PC-9 (cell line): ENCODE measurements at places on chromosomes 2 and 18. TPM values are rescaled to one million over a fixed set of nuclear protein-coding genes. Genes with fewer than 3 reads are reported as not detected.

DNA sequence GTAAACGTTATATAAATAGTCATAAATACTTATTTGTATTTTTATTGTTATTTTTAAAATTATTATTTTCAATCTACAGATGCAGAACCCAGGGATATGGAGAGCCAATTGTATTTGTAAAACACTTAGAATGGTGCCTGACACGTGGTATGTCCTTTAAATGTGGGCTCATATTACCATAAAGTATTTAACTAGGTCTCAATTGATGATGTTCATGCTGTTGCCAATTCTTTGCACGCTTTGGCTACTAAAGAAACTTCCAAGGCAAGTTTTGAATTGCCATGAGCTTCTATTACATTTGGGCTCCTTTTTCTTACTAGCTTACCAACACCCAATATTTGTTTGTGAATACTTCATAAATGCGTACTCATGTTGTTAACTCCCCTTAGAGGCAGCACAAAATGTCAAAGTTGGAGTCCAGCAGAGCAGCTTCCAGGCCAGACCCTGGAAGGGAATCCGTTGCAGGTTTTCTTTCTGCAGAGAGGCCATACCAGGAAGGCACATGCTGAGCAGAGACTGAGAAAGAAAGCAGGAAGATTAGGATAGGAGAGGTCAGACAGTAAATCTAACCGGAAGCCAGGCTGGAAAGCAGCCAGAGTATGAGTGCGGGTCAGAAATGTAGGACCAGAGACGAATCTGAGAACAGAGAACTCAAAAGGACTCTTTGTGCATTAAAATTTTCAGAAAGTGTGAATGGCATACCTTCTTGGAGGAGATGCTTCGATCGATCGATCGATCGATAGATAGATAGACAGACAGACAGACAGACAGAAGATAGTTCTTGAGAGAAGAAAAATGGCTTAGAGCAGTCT, 4.2 kb upstream of the NOSTRIN start:
- no peak overlapping the region for H3K4me3 ChIP-seq
- H3K27ac ChIP-seq = no peak overlapping the region
- no peaks in the 10 kb centered on the region for H3K27me3 ChIP-seq
- no peaks in the 10 kb centered on the region; the same call in 1 of the 2 replicates for H3K4me1 ChIP-seq

DNA sequence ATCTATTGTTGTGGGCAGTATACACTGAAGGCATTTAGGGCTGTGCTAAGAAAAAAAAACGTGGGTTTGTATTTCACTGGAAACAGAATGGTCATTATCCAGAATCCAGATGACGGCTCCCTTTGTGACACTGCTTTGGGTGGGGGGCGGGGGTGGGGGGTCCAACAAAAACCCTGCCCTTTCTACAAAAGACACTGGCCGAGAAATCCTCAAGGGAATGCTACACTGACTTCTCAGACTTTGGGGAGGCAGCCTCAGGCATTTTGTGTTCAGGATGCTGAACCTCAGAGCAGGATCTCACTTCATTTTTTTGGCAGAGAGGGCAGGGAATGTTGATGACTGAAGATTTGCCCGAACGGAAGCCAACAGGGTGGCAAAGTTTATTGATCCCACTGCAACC, 417.1 kb downstream of the HRH4 start:
- no peak overlapping the region for H3K4me3 ChIP-seq
- H3K27ac ChIP-seq = no peak overlapping the region
- no peaks in the 10 kb centered on the region for H3K36me3 ChIP-seq
- no peaks in the 10 kb centered on the region for H3K4me1 ChIP-seq
- DNase-seq = no peak

- H3K4me3 ChIP-seq = no peak overlapping the region
- no peaks in the 10 kb centered on the region for H3K36me3 ChIP-seq
- DNase-seq = no peak
Observed at GRCh38 chr2:237327175-237327950, 86.6 kb downstream of the COL6A3 start.

GRCh38 chr2:192146069-192147015, 48.4 kb downstream of the TMEFF2 start:
- no peak overlapping the region for H3K27ac ChIP-seq
- peak; percentile 43 for DNase-seq
- no peaks in the 10 kb centered on the region for H3K27me3 ChIP-seq

GRCh38 chr2:27583390-27583915, 611 bp downstream of the ZNF512 start:
- H3K4me1 ChIP-seq = peaks cover 20% of the 10 kb centered on the region
- DNase-seq = no peak
- no peaks in the 10 kb centered on the region for H3K27me3 ChIP-seq
- 0 out of 2 replicates have a peak, but pooled peaks cover 9% of the 10 kb centered on the region for H3K36me3 ChIP-seq
- peak overlapping the region; percentile 93 for H3K4me3 ChIP-seq

DNA sequence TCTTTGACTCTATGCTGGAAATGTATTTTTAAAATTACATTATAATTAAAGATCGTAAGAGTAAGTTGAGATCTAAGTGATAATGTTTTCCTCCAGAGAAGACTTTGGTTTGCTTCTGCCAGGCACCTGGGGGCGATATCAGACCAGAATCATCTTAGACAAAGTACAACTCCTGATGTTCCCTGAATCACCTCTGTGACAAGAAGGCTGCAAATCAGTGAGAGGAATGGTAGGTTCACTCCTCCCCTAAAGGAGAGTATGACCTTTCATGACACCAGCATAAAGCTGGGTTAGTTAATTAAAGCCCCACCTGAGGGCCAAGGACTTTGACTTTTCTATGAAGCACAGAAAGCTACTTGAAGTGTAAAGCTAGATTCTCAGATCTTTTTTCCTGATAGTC, 114.4 kb upstream of the DTNA start:
- H3K4me1 ChIP-seq = no peaks in the 10 kb centered on the region
- no peaks in the 10 kb centered on the region for H3K36me3 ChIP-seq
- no peak overlapping the region for H3K27ac ChIP-seq

GRCh38 chr2:237223201-237223861, 137.6 kb downstream of the COPS8 start:
- DNase-seq = peak; percentile 60
- no peaks in the 10 kb centered on the region for H3K27me3 ChIP-seq
- 0 out of 2 replicates have a peak overlapping the region, but pooled peaks have one; percentile 30 for H3K27ac ChIP-seq
- no peaks in the 10 kb centered on the region for H3K36me3 ChIP-seq
- H3K4me1 ChIP-seq = peaks cover 28% of the 10 kb centered on the region
- no peak overlapping the region for H3K4me3 ChIP-seq

DNA sequence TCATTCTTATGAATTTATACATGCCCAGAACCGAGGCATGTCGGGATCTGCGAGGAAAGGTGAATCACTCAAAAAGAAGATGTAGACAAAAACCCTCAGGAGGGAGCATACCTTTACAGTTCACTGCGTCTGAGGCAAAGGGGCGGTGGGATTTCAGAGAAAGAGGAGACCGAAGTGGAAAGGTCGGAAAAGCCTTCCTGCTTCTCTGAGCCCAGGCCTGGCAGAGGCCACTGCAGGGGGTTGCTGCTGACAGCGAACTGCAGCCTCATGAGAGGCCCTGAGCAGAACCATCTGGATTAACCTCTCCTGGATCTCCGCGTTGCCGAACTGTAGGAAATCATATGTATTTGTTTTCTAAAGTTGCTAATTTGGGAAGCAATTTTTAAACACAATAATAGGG, 713.1 kb upstream of the SOX11 start:
- no peak overlapping the region for H3K27ac ChIP-seq
- DNase-seq = no peak
- no peaks in the 10 kb centered on the region for H3K4me1 ChIP-seq
- H3K36me3 ChIP-seq = no peaks in the 10 kb centered on the region
- peaks cover 56% of the 10 kb centered on the region for H3K27me3 ChIP-seq
- no peak overlapping the region for H3K4me3 ChIP-seq

DNA sequence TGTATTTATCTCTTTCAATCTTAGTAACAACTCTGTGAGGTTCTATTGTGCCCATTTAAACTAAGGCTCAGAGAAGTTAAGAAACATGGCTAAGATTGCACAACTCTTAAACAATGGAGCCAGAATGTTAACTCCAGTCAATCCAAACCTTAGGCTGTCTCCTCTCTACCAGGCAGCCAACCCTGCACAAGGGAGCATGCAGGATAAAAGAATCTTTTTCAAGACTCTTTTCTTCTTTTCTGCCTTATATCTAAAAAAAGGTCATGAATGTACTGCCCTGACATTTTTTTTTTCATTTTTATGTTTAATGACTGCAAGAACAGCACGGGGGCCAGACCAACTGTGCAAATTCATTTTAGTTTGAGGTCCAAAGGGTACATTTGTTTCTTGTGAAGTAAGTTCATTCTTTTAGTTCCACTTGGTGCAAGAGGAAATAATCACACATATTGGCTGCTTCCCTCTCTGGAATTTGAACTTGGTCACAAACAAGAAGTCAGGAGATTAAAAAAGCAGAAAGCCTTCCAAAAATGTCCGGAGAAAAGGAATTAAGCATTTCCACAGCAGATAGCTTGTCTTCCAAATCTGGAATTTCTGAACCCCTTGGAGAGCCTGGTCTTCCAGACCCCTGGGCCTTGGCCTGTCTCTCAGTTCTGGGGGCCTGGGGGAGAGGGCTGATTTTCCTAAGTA, 96.0 kb upstream of the RIOK3 start:
- H3K27me3 ChIP-seq = no peaks in the 10 kb centered on the region
- no peak for DNase-seq
- no peak overlapping the region for H3K27ac ChIP-seq
- no peaks in the 10 kb centered on the region for H3K36me3 ChIP-seq

DNA sequence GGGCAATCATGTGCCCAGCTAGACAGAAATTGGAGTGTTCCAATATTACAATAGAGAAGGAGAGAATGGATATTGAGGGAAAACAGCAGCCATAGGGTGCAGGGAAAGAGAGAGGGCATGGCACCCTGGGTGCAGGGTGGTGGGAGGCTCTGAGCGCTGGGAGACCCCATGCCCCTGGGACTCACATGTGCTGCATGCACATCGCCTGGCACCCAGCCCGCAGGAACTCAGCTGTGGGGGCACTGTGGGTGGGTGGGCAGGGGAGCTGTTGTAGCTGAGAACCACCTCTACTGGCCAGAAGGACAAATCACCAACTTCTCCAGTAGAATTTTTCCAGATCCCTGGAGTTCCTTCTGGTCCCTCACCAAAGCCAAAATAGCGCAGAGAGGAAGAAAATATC, 7.2 kb upstream of the NEURL3 start:
- no peaks in the 10 kb centered on the region for H3K36me3 ChIP-seq
- H3K27ac ChIP-seq = no peak overlapping the region
- peaks cover 11% of the 10 kb centered on the region for H3K4me1 ChIP-seq
- no peak overlapping the region for H3K4me3 ChIP-seq

GRCh38 chr2:236715077-236715476, 145.5 kb downstream of the ACKR3 start:
- peaks cover 52% of the 10 kb centered on the region for H3K4me1 ChIP-seq
- peaks cover 12% of the 10 kb centered on the region; the same call in 1 of the 2 replicates for H3K27me3 ChIP-seq
- no peak for DNase-seq
- no peak overlapping the region for H3K4me3 ChIP-seq

DNA sequence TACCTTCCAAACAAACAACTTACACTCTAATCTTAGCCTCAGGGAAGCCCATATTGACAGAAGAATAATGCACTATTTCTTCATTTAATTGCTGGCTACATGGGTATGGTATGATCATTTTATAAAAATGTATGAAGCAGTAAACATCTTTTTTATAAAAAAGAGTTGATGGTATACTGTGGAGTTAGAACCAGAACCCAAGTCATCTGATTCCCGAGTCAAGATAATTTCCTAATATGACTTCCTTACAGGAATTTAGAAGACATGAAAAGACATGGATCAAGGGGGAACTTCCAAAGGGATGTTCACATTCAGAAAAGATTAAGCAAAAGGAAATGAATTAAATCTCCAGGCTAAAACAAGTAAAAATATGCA, 171.8 kb downstream of the NBAS start:
- no peaks in the 10 kb centered on the region for H3K27me3 ChIP-seq
- no peak overlapping the region for H3K4me3 ChIP-seq
- H3K36me3 ChIP-seq = no peaks in the 10 kb centered on the region
- H3K4me1 ChIP-seq = no peaks in the 10 kb centered on the region; the same call in 1 of the 2 replicates
- DNase-seq = no peak

DNA sequence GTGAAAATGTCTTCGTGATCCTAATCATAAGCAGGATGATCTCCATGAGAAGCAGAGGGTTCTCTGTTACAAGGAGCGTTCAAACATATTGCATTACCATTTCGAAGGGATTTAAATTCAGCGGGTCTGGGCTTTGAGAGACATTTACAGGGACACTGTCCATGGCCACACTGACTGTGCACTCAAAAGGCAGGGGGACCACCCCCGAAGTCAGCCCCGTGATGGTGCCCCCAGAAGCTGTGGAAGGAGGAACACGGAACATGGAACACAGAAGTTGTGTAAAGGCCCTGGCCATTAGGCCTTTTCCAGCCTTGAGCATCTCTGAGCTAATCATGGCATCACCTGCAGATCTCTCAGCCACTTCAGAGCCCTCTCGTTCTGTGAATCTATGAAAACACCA, 268.4 kb upstream of the MYT1L start:
- no peak overlapping the region for H3K27ac ChIP-seq
- DNase-seq = no peak
- no peaks in the 10 kb centered on the region for H3K36me3 ChIP-seq
- no peaks in the 10 kb centered on the region for H3K4me1 ChIP-seq
- H3K4me3 ChIP-seq = no peak overlapping the region

DNA sequence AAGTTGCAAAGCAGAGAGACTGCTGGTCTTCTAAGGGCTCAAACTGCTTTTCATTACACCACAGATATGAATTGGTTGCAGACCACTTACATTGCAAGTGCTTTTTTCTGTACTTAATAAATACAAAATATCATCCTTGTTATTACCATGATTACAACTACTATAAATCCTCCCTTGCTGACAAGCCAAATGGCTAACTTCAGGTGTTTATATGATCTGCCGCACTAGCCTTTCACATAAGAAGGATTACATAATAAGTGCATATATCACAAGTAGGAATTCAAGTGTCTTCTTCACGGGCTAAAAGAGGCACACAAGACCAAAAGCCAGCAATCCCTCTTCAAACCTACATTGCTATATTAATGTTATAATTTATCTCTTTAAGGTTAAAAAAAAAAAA, 373.0 kb downstream of the ZEB2 start:
- no peaks in the 10 kb centered on the region for H3K4me1 ChIP-seq
- no peak overlapping the region for H3K4me3 ChIP-seq
- no peaks in the 10 kb centered on the region for H3K36me3 ChIP-seq
- H3K27me3 ChIP-seq = no peaks in the 10 kb centered on the region

DNA sequence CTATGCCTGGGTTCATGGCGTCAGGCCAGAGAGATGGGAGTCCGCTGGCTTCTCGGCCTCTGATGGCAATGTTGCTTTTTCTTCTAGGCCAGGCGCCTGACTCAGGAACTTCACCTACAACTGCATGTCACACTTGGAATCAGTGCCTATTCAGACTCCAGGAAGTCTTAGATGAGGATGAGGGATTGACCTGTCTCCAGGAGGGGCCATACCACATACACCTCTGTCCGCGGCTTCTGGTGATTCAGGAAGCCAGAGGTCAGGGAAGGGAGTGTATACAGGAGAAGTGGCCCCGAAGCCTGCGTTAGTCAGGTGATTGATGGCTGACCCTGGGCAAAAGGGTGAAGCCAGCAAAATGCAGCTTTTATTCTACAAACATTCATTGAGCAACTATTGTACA, 109.1 kb upstream of the RMDN2 start:
- H3K36me3 ChIP-seq = no peaks in the 10 kb centered on the region
- no peak overlapping the region for H3K4me3 ChIP-seq
- H3K27me3 ChIP-seq = no peaks in the 10 kb centered on the region
- H3K27ac ChIP-seq = no peak overlapping the region
- DNase-seq = no peak
- no peaks in the 10 kb centered on the region for H3K4me1 ChIP-seq

GRCh38 chr2:20356042-20356441, 5.4 kb upstream of the PUM2 start:
- no peaks in the 10 kb centered on the region for H3K27me3 ChIP-seq
- peaks cover 25% of the 10 kb centered on the region for H3K4me1 ChIP-seq
- H3K4me3 ChIP-seq = no peak overlapping the region

- no peaks in the 10 kb centered on the region for H3K36me3 ChIP-seq
- H3K4me1 ChIP-seq = no peaks in the 10 kb centered on the region
- H3K4me3 ChIP-seq = no peak overlapping the region
Observed at GRCh38 chr18:30245766-30246455, 796.6 kb downstream of the DSC3 start.

CPSF3 gene
- 52.0 and 61.5 TPM in 2 replicates for total RNA-seq

WNT6 gene
- total RNA-seq = 0.33 and 0.45 TPM in 2 replicates

CXCR1 gene
- not detected in 2 replicates for total RNA-seq

LOXHD1 gene
- total RNA-seq = not detected in 2 replicates

ALPP gene
- total RNA-seq = 47.5 and 57.8 TPM in 2 replicates
